ENCODE measurements at places on chromosomes 4 and X.
A peak's percentile ranks its signal among the peaks of the same experiment; 100 is the strongest.

GRCh38 chr4:159308566-159309340, 205.9 kb downstream of the RAPGEF2 start:
- no peak for DNase-seq

DNA sequence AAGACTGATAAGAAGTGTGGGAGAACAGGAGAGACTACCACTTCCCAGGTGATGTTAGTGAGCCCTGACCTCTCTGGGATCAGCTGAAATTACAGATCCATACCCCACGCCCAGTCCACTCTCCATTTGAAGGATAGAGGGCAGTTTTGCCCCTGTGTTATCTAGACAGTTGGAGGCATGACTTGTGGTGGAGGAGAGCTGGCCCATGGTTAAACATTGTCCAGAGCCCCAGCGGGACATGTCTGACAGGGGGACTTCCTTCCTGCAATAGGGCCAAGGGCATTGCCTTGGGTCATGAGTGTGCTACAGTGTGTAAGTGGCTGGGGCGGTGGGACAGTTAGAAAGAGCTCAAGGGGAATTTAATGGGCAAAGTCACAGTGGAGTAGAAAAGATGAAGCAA, 181.1 kb downstream of the MID1IP1 start:
- no peak for DNase-seq

DNA sequence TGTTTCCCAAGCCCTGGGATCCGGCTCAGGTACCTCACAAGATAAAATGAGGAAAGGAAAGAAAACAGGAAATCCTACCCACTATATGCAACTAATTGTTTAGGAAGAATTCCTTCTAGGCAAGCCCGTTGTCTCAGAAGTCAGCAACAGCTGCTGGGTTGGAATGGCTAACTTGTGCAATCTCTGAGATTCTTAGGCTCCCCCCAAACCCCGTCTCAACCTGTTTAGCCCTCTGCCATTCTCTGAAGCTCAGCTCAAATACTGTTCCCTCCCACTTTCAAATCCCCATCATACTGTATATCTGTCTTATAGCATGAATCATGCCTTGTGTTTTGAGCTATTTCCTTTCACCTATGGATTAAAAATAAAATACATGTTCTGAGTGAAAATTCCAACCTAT, 28.9 kb downstream of the STARD8 start:
- DNase-seq, result no peak

- no peak for DNase-seq
These were observed 105.0 kb downstream of the SHROOM3 start for GRCh38 chr4:76539979-76540378.

DNA sequence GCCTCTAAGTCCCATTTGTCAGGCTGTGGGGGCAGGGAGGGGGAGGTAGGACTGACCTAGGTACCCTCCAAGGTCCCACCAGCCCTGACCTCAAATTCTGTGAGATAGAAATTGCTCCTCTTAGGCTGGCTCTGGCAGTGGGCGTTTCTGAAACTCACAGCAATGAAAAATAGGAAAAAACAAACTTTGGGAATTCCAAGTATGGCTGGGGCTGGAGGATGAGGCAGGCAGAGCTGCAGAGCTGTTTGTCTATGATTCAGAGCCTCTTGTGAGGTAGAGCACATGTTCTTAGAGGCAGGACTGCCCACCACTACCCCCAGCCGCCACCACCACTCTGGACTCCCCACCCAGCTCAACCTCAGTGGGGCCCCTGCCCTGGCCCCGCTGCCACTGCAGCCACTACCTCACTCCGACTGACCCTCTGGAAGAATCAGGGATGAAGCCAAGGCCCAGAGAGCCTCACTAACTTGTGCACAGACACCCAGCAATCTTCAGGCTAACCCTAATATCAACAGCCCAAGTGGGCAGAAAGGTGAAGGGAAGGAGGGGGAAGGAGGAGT, 98.2 kb downstream of the PJA1 start:
- DNase-seq, result no peak

DNA sequence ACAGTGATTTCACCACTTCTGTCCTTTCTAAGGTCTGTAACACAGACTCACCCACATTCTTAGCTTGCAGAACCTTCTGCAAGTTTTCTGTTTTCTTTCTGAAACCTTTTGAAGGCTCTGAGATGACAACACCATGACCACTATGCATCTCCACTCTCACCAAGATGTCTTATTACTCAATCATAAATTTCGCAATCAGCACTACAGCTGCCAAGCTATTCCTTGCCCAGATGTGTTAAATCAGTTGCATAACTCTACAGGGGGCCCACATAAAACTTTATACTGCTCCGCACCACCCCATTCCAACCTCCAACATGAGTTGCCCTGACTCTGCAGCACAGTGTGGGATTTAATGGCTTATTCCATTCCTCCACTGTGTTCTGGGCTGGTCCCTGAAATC, 229.9 kb downstream of the COL25A1 start:
- no peak for DNase-seq

DNA sequence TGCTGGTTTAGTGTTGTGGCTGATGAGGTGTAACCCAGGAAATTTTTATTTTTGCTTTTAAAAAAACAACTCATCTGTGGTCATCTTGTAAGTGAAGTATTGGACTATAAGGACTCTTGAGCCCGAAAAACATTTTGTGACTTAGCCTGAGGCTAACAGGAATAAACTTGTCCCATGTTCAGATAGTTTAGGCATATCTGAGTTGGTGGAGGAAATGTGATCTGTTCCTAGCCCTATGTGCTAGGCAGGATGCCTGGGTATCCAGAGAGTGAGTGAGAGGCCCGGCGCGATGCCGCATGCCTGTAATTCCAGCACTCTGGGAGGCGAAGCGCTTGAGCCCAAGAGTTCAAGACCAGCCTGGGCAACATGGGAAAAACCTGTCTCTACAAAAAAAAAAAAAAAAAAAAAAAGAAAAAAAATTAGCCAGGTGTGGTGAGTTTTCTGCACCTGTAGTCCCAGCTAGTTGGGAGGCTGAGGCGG, 3.7 kb downstream of the SMS start:
- DNase-seq, result no peak

DNA sequence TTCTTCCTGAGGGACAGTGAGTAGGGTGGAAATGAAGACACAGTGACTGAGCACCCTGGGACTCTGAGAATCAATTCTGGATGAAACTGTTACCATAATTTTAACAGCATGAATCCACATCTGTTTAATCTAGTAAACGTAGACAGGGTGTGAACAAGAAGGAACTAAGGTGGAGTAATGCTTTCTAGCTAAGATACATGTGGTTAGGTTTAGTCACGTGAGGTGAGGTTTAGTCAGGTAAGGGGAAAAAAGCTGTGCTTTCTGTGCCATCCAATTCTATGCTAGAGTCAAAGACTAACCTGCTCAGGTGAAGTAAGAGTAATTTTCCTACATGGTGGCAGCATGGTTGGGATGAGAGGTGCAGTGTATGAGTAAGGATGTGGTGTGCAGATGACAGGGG, 54.0 kb upstream of the C4orf54 start:
- no peak for DNase-seq

DNA sequence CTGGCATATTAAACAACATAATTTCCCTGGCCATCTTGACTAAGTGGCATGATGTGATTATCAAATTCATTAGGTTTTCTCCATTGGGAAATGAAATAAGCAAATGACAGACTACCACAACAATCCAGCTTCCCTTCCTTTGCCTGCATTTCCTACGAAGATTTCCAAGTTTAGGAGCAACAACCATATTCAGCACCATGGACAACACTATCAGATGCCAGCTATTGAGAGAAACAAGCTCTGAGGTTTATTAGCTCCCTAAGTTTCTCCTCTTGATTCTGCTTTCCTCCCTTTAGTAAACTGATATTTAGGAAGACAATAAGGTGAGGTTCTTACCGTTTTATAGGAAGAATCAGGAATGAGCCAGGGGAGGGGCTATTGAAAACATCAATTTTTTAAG, 36.2 kb downstream of the DCX start:
- no peak for DNase-seq

- no peak for DNase-seq
These were observed 36.9 kb downstream of the SULT1E1 start for GRCh38 chr4:69823048-69823447.

DNA sequence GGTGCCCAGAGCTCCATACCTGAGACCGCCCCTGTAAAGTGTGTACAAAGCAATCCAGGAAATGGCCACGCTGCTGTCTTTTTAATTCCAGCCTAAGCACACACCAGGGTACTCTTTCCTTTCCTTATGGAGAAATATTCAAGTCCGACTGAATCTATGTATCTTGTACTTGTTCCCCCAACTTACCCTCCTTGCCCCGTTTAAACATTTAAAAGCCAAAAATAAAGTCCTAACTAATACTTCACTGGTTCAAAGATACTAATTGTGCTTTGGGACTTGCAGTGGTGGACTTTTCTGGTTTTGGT, 731 bp upstream of the AMMECR1 start:
- peak; percentile 3 for DNase-seq

DNA sequence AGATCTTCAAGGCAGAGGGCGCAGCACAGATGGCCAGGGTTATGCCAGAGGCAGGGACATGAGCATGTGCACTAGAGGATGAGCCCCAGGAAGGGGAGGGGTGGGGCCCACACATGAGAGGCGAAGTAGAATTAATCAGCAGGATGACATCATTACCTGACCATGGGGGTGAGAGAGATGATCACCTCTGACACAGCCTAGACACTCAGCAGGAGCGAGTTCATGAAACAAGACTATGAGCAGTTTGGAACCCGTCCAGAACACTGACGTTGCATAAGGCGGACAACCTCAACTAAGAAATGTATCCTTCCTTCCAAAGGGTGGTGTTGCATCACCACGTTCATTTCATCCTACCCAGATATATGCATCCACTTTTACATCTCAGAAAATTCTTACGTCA, 446.7 kb upstream of the TENM3 start:
- DNase-seq, result no peak

- no peak for DNase-seq
These were observed 308.8 kb downstream of the ZNF674 start for GRCh38 chrX:46236411-46236810.

GRCh38 chrX:3379111-3379510, 32.7 kb upstream of the MXRA5 start:
- no peak for DNase-seq

Measured in stimulated activated CD8-positive, alpha-beta memory T cell treated with anti-CD3 and anti-CD28 coated beads, Interleukin-2, amount 100 ng/mL, for 1 hour (primary cell).